ENCODE measurements at places on chromosomes 2 and 18.

GRCh38 chr2:235095569-235095968 lies 143.8 kb downstream of the SH3BP4 start:
- peak; percentile 44 for DNase-seq

- DNase-seq, result no peak
These were observed 405.0 kb upstream of the DDX18 start for GRCh38 chr2:117409443-117409842.

DNA sequence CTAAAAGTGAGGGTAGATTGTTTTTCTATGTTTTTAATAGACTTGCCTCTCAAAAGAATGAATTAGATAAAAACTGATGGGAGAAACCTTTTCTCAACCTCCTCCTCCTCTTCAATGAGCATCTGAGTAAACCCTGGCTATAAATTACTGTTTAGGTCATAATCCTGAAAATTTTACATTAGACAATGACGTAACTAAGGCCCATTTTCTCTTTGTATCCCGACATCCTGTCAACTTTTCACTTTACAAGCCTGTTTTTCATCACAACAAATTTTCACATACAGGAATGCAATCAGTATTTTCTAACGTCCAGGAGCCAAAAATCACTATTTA lies 1.3 kb downstream of the SPIRE1 start:
- DNase-seq, result peak; percentile 55

GRCh38 chr18:48190994-48191393 lies 218.2 kb downstream of the ZBTB7C start:
- no peak for DNase-seq

- peak; percentile 79 for DNase-seq
These were observed 80.4 kb downstream of the LPIN2 start for GRCh38 chr18:2932247-2933181.

- DNase-seq, result no peak
These were observed 57.0 kb upstream of the KCNG2 start for GRCh38 chr18:79740521-79741361.

- DNase-seq, result no peak
These were observed 62.6 kb downstream of the CIB4 start for GRCh38 chr2:26578581-26578980.

DNA sequence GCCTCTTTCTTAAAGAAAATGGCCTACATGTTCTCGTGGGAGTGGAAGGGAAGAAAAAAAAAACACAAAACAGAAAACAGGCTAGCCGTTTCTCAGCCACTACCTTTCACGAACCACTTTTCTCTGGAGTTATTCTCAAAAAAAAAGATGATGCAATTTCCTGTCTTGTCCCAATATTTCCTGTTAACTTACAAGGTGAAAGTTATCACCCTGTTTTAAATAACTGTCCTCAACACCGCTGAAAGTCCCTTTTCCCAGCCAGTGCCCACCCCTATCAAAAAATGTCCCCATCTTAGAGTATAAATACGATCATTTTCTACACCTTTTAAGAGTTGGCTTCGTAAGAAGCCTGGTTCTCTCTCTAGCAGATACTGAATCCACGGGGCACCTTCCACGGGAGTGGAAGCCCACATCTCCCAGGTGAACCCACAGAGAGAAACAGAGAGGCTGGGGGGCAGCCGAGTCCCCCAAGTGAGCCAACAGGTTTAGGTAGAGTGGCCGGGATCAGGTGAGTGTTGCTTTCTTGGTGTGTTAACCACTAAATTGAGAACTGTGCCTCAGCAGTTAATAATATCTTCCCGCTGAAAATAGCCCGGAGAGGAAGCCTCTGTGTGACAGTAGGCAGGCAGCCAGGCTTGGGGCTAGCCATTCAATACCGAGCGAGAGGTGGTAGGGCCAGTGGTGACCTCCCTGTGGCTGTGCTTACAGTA lies 15.9 kb downstream of the SMAD7 start:
- peak; percentile 60 for DNase-seq

DNA sequence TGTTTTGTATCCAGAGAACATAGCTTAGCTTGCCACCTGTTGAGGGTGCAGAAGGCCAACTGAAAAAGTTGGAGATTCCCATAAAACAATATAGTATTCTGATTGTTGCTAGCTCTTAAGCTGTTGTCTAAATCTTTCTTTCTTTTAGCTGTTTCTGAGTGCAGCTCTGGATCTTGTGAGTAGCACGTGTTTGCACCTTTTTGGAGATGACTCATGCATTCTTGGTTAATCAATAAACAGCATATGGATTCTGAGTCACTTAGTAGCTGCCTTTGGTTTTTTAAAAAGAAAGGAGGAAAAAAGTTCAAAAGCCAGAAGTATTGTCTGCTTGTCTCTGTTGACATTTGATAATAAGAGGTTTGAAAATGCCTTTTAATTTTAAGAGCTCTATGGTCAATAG lies 483.0 kb upstream of the FSIP2 start:
- no peak for DNase-seq

Measured in cardiac fibroblast (primary cell).